Mesendoderm (in vitro differentiated cells): ENCODE measurements at places on chromosomes 7 and 10.

DNA sequence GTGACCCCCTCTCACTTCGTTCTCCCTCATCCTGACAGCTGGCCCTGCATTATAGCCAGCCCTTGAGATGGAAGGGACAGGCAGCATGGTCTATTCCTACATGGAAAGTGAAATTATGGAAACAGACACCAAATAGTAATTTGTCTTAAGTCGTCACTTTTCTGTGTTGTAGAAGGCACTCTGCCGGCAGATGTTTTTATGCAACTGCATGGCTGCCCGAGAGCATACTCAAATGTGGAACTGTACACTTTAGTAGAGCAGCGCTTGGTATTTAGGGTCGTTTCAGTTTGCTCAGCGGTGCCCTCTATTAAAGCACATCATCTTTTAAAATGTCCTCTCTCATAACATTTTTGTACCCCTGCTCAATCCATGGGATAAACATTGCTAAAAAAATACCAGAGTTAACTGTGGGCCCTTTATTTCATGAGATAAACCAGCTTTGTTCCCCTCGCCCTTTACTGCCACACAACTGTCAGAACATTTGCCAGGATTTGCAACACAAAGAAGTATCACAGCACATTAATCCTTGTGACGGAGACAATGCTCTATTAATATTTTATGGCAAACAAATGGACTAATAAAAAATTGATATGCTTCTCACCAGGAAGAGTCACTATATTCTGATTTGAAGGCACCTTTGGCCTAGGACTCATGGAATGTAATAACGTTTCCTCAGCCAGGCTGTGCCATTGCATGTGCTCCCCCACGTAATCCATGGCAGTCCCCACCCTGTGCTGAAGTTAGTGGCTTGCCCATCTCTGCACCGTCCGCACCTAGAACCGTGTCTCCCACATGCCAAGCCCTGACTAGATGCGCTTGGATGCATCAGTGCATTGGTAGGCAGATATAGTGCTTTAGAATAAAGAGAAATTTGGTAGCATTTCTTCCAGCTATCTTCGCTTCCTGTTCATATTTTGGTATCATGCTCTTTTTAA is 221.3 kb downstream of the PAXIP1 start:
- DNase-seq, result no peak

DNA sequence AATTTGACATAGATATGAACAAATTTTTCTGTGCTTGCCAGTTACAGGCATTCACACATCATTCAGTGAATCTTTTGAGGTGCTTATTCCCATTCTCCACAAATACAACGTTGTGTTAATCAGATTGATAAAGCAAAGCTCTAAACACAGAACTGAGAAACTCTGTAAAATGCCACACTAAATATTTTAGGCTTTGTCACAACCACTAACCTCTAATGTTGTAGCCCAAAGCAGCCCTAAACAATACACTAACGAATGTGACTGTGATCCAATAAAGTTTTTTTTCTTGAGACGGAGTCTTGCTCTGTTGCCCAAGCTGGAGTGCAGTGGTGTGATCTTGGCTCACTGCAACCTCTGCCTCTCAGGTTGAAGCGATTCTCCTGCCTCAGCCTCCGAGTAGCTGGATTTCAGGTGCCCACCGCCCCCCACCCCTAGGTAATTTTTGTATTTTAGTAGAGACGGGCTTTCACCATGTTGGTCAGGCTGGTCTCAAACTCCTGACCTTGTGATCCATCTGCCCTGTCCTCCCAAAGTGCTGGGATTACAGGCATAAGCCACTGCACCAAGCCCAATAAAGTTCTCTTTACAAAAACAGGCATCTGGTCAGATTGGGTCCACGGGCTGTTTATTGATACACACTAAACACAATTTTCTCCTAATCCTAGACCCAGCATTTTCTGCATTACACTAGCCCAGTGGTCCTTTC is 6.9 kb downstream of the CYCS start:
- no peak for DNase-seq

- DNase-seq, result no peak
Measured at GRCh38 chr10:124348801-124349200, 69.9 kb downstream of the OAT start.

- DNase-seq, result no peak
Measured at GRCh38 chr10:68334672-68335467, 2.1 kb upstream of the PBLD start.

DNA sequence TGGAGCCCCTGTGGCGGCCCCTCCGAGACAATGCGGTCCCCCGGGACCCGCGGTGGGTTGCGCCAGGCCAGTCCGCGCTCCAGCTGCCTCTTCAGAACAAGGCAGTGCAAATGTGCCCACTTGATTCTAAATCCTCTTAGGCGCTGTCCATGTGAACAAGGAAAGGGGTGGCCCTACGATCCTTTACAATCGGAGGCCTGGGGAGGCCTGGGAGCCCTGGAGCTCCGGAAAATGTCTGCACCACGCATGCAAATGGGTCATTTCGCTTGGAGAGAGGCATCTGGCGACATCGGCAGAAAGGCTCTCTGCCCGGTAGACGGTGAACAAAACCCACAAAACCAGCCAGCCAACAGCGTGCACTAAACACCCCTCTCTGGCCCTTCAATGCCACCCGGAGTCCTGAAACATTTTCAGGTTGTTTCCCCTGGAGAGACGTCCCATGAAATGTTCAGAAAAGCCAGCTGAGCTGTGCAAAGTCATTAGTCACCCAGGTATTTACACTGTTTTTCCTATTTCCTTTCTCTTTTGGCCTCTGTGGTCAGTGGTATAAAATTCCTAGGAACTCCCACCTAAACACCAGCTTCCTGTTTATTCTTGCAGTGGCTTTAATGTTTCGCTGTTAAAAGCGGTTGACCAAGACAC is 102.8 kb upstream of the ZNF438 start:
- peak; percentile 62 for DNase-seq

DNA sequence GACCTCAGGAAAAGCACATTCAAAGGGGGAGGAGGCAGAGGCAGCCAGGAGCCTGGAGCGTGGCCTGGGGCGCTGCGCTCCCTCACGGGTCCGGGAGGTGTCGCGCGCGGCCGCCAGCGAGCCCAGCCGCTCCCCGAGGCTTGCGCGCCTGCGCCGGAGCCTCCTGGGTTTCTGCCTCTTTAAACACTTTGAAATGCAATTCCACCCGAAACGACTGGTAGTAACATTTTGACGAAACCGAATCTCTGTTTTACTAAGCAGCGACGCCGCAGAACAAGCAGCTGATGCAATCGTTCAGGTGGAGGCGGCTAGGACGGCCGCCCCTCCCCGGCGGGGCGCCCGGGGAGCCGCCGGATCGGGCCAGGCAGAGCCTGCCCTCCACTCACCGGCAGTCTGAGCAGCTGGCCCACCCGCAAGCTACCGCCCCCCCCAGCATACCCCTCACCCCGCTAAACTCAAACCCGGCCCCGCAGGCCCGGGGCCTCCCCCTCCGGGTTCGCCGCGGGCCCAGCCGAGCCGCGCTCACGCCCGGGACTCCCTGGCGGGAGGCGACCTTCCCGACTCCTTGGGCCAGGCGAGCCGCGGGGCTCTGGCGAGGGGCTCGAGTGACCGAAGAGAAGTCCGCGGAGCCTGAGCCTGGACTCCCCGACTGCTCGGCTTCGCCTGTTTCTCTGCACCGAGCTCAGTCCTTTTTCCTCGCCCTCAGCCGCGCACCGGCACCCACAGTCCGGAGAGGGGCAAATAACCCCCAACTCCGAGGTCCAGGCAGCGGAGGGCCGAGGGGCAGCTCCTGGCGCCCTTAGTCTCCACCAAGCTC is 3.2 kb downstream of the MKX start:
- DNase-seq, result peak; percentile 91

- DNase-seq, result no peak
Measured at GRCh38 chr7:141480953-141481352, 70.3 kb upstream of the AGK start.

DNA sequence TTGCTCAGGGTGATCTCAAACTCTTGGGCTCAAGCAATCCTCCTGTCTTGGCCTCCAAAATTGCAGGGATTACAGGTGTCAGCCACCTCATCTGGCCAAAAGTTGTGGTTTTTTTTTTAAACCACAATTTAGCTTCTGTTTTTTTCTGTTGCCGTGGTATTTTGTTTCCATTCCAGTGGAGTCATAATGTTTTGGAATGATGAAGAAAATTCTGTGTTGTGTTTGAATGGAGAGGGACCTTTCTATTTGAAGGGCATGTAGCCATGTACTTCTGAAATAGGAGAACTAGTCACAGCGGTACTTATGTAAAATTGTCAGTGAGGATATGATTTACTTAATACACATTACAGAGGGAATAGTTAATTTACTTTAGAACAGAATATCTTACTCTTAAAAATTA is 201.3 kb downstream of the ARL4A start:
- DNase-seq, result peak; percentile 2

DNA sequence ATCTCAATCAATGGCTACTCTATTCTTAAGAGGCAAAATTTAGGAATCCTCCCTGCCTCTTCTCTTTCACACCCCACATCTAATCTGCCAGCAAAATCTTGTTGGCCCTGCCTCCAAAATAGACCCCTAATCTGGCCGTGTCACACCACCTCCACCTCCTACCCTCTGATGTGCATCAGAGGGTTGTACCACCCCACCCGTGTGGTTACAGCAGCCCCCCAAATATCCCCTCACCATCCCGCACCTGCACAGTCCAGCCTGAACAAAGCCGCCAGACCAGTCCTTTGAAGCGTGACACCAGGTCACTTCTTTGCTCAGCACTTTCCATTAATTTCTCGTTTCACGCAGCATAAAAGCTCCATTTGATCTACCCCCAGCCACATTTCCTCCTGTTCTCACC is 776 bp upstream of the XPNPEP1 start:
- no peak for DNase-seq

- DNase-seq, result no peak
Measured at GRCh38 chr7:5492636-5493020, 69.0 kb upstream of the TNRC18 start.

DNA sequence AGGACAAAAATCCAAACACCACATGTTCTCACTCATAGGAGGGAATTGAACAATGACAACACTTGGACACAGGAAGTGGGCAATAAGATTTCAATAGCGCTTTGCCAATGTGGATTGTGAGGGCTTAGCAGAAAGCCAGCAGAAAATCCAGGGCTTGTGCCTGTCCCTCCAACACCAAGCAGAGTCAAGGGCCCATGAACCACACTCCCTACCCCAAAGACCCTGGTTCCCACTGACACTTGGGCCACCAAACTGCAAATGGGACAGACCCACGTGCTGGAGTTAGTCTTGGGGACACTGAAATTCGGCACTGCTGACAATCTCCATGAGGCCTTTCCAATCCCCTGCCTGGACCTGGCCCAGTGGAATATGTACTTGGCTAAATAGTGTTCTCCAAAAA is 67.0 kb downstream of the GRID1 start:
- DNase-seq, result no peak
